Activated T-helper 1 cell treated with anti-CD3 and anti-CD28 coated beads, Interleukin-12 subunit alpha, Interleukin-12 subunit beta, Interleukin-2, Interleukin-4 antibody, amounts not matched to agents 30 ng/mL and 10 ng/mL and 1 ng/mL, durations not matched to agents 14 hours and 24 hours and 36 hours (primary cell): ENCODE measurements at places on chromosomes 6 and 20. TPM values are rescaled to one million over a fixed set of nuclear protein-coding genes. Genes with fewer than 3 reads are reported as not detected.
A peak's percentile ranks its signal among the peaks of the same experiment; 100 is the strongest.

GRCh38 chr20:1015181-1015580 lies 13.1 kb upstream of the RSPO4 start:
- no peaks in the 10 kb centered on the region for H3K36me3 ChIP-seq
- no peak for DNase-seq
- H3K4me3 ChIP-seq: no peak overlapping the region
- H3K4me1 ChIP-seq: no peaks in the 10 kb centered on the region
- peaks cover 2% of the 10 kb centered on the region for H3K27me3 ChIP-seq

GRCh38 chr20:51396365-51396909 lies 146.1 kb downstream of the NFATC2 start:
- no peak for DNase-seq
- peaks cover 66% of the 10 kb centered on the region for H3K4me1 ChIP-seq
- no peak overlapping the region for H3K4me3 ChIP-seq
- peaks cover 58% of the 10 kb centered on the region for H3K36me3 ChIP-seq

- H3K4me3 ChIP-seq: no peak overlapping the region
- H3K4me1 ChIP-seq: no peaks in the 10 kb centered on the region
Observed at GRCh38 chr6:156154896-156155295, 622.3 kb upstream of the ARID1B start.

DNA sequence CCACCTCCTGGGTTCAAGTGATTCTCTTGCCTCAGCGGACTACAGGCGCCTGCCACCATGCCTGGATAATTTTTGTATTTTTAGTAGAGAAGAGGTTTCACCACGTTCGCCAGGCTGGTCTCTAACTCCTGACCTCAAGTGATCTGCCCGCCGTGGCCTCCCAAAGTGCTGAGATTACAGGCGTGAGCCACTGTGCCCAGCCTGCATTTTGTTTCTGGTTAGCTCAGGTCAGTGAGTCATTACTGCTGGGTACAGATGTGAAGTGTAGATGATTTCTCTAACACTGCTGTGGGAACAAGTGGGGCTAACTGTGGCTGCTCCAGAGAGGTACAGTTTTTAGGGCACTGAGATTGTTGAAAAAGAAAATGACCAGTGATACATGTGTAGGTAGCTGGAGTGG lies 188.6 kb downstream of the PRL start:
- H3K4me1 ChIP-seq: no peaks in the 10 kb centered on the region
- DNase-seq: no peak
- no peak overlapping the region for H3K4me3 ChIP-seq
- H3K36me3 ChIP-seq: no peaks in the 10 kb centered on the region

DNA sequence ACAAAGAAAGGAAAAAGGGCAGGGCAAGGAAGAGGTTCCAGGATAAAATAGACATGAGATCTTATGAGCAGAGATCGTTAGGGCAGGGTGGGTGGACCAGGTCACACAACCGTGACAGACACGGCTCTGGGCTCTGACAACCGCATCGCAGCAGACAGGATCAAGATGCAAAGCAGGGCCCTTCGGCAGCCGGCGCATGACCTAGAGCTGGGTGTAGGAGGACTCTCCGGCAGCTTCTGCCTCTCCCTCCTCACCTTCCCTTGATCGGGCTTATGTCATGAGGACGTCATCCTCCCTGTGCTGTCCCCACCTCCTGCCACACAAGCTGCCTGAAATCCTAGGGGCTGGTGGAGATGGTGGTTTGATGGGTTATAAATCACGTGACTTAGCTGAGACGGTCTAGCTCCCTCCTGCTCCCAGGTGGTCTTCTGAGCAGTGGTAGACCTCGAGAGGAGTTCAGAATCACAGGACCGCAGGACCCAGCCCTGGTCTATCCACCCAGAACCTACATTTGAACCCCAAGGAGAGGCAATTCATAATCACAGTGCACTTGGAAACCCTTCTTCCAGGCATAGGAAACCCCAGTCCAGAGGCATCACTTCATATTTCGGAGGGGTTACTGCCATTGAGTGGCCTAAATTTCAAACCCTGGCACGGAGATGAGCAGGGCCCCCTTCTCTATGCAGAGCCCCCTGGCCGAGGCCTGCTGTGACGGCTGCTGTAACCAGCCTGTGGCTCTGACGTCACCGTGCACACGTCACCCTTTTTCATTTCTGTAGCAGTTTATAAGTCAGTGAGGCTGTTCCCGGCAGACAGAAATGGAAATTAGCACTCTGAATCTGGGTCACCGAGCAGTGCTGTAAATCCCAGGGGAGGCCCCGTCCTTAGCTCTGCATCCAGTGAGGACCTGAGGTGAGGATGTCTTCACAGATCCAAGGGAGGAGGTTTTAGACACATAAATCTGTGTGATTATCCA lies 8.7 kb upstream of the CCR6 start:
- no peaks in the 10 kb centered on the region for H3K4me1 ChIP-seq
- H3K4me3 ChIP-seq: no peak overlapping the region
- peaks cover 8% of the 10 kb centered on the region for H3K27me3 ChIP-seq
- no peak overlapping the region for H3K27ac ChIP-seq
- no peak for DNase-seq

GRCh38 chr6:136666041-136666440 lies 115.8 kb upstream of the MAP7 start:
- peaks cover 18% of the 10 kb centered on the region for H3K36me3 ChIP-seq
- no peak for DNase-seq
- no peak overlapping the region for H3K4me3 ChIP-seq
- no peak overlapping the region for H3K27ac ChIP-seq
- no peaks in the 10 kb centered on the region for H3K4me1 ChIP-seq

DNA sequence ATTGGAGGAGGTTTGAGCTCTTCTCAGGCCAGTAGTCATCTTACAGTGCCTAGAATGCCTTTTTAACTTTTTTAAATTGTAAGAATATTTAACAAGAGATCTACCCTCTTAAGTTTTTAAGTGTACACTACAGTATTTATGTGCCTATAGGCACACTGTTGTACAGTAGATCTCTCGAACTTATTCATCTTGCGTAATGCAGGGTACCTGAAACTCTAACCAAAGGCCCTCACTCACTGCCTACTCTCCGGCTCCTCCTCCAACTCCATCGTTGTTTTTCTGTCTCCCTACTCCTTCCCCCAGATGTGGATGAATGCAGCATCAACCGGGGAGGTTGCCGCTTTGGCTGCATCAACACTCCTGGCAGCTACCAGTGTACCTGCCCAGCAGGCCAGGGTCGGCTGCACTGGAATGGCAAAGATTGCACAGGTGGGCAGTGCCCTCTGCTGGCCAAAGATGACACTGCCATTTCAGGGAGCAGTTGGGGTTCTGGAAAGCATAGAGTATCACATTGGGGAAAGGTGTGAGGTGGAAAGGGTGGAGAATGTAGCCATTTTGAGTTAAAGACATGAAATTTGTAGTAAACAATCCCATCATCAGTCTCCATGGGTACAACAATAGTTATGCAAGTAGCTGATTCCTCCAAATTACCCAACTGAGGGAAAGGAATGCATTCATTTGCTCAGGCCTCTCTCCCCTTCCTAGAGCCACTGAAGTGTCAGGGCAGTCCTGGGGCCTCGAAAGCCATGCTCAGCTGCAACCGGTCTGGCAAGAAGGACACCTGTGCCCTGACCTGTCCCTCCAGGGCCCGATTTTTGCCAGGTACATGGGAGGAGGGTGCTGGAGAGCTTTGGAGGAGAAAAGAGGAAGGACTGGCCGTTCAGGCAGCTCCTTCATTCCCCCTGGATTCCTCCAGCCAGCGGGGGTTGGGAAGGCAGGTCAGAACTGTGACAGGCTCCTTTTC lies 18.4 kb upstream of the ZNF76 start:
- DNase-seq: peak; percentile 61
- H3K4me1 ChIP-seq: peaks cover 7% of the 10 kb centered on the region
- peaks cover 3% of the 10 kb centered on the region for H3K27me3 ChIP-seq

OTOR gene
- total RNA-seq: not detected in 2 replicates

- no peaks in the 10 kb centered on the region for H3K27me3 ChIP-seq
- H3K27ac ChIP-seq: no peak overlapping the region
- H3K4me3 ChIP-seq: no peak overlapping the region
- peaks cover 62% of the 10 kb centered on the region for H3K36me3 ChIP-seq
- no peak for DNase-seq
- H3K4me1 ChIP-seq: no peaks in the 10 kb centered on the region
Observed at GRCh38 chr6:33779290-33779689, 9.6 kb downstream of the LEMD2 start.
